Mononuclear cell (primary cell): ENCODE measurements at places on chromosomes 7 and 10. TPM values are rescaled to one million over a fixed set of nuclear protein-coding genes. Genes with fewer than 3 reads are reported as not detected.

The CALML3 gene
- not detected for total RNA-seq

The SDK1 gene
- 0.31 TPM for total RNA-seq

The ATP6V0A4 gene
- not detected for total RNA-seq

The UFSP1 gene
- 1.5 TPM for total RNA-seq

The HTR5A gene
- total RNA-seq = under 0.01 TPM

The CYP2E1 gene
- 0.42 TPM for total RNA-seq
